ENCODE measurements at places on chromosomes 5 and 9. TPM values are rescaled to one million over a fixed set of nuclear protein-coding genes. Genes with fewer than 3 reads are reported as not detected.
A peak's percentile ranks its signal among the peaks of the same experiment; 100 is the strongest.

The ECPAS gene
- 77.1 TPM for total RNA-seq

The LAMC3 gene
- total RNA-seq: 7.4 TPM

The PHYHD1 gene
- total RNA-seq: 24.1 TPM

DNA sequence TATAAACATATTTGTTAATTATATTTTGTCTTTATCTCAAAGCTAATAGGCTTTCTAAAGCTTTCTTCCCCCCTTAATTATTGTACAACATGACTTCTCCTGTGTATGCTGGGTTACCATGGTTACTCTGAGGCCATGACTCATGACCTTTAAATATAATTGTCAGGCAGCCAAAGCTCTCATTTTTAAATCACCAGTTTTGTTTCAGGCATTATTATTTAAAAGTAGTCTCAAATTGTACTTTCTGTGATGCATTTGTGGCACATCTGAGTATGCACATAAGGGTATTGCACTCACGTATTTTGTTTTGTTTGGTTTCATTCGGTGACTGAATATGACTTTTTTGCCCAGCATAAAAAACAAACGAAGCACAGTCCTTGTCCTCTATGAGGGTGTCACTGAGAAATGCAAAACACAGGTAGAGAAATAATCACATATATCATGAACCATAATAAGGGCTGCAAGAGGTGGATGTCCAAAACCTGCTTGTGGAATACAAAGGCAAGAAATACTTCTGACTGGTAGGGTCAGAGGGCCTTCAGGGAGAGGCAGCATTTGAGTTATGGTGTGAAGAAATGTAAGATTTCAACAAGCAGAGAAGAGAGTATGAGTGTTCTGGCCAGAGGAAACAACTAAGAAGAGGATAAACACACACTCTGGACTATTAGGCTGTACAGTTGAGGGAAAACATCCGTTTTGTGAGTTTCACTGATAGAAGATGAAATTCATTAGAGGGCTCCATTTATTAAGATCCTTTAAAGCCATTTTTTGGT, 2.1 kb downstream of the CCDC192 start:
- no peak for DNase-seq

GRCh38 chr5:139636975-139637408, 11.2 kb upstream of the CXXC5 start:
- no peak for DNase-seq

- DNase-seq: peak; percentile 51
Observed at GRCh38 chr5:157860898-157861890, 2.2 kb upstream of the CLINT1 start.

- DNase-seq: no peak
Observed at GRCh38 chr9:112169368-112169767, 5.7 kb downstream of the SUSD1 start.
